ENCODE measurements at places on chromosomes 16 and 17.

GRCh38 chr17:8162233-8162996, at the start of gene VAMP2:
Gene VAMP2 (minus strand): TSS chr17:8162948. CDS start chr17:8162879, 69 bp downstream.
- DNase-seq = peak; percentile 66
- peak within 1 kb of the TSS; percentile 52 for H3K27ac ChIP-seq
- H3K4me1 ChIP-seq = peaks cover 31% of the 10 kb centered on the region
- peaks cover 24% of the 10 kb centered on the region for H3K36me3 ChIP-seq
- no peaks in the 10 kb centered on the region for H3K27me3 ChIP-seq

DNA sequence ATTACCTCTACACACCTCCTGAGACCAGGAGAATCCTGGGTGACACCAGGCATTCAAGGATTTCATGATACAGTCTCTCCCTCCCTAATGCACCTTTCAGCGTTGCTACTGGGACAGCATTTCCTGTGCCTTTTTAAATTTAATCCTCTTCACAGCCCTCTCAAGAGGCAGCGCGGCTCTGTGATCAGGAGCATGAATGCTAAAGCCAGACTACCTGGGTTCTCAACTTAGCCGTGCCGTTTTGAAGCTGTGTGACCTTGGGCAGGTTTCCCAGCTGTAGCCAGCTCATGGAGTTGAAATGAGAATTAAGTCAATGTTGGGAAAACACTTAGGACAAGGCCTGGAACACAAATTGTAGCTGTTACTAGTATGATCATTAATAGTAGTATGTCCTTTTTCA, 191.8 kb downstream of the XYLT1 start:
- no peak overlapping the region for H3K27ac ChIP-seq
- peaks cover 8% of the 10 kb centered on the region for H3K27me3 ChIP-seq
- H3K4me3 ChIP-seq = no peak overlapping the region
- no peak for DNase-seq
- no peaks in the 10 kb centered on the region for H3K4me1 ChIP-seq

DNA sequence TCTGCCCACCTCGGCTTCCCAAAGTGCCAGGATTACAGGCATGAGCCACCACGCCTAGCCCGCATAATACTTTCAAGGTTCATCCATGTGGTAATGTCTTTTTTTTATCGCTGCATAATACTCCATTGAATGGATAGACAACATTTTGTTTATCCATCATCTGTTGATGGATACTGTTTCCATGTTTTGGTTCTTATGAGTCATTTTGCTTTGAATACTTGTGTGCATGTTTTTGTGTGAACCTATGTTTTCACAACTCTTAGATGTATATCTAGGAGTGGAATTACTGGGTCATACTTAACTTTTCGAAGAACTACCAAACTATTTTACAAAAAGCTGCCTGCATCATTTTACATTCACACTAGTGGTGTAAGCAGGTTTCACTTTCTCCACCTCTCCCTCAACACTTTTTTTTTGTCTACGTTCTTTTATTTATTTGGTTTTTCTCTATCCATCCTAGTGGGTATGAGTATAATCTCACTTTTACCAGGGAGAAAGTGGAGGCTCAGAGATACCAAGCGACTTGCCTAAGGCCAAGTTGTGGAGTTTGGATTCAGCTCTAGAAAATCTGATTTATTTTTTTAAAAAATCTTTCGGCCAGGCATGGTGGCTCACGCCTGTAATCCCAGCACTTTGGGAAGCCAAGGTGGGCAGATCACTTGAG, 151.2 kb downstream of the CMIP start:
- no peak overlapping the region for H3K4me3 ChIP-seq
- H3K36me3 ChIP-seq = peaks cover 7% of the 10 kb centered on the region
- peak; percentile 87 for DNase-seq
- H3K4me1 ChIP-seq = peaks cover 13% of the 10 kb centered on the region
- no peaks in the 10 kb centered on the region for H3K27me3 ChIP-seq

- no peak overlapping the region for H3K4me3 ChIP-seq
Measured at GRCh38 chr16:69033151-69033949, 72.1 kb upstream of the HAS3 start.

DNA sequence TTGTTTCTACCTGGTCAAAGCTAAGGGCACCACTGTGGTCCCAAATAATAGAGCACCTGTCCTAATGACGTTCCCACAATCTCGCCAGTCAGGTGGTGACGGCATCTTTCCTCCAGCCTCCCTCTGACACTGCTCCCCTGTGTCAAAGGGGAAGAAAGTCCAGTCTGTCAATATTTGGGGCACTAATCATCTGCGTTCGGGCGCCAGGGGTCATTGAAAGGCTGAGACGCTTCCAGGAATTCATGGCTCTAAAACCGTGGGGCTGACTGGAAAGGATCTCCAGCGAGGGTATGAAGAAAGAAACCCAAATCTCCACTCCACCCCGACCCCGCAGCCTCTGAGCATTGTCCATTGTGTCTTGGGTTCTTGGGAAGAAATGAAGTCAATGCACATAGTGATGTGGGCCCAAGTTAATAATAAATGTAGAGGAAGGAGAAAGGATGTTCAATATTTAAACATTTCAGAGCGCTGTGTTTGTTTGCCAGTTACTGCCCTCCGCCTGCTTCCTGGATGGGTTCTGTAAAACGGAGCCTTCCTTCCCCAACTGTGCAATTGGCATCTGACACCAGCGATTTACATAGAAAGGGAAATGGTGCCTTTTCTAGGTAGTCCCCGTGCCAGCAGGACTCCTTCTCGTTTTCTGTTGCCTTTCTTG, 103.2 kb downstream of the SOCS1 start:
- no peak overlapping the region for H3K4me3 ChIP-seq
- peaks cover 7% of the 10 kb centered on the region for H3K4me1 ChIP-seq
- no peaks in the 10 kb centered on the region for H3K27me3 ChIP-seq
- peaks cover 18% of the 10 kb centered on the region for H3K36me3 ChIP-seq
- DNase-seq = no peak
- no peak overlapping the region for H3K27ac ChIP-seq

DNA sequence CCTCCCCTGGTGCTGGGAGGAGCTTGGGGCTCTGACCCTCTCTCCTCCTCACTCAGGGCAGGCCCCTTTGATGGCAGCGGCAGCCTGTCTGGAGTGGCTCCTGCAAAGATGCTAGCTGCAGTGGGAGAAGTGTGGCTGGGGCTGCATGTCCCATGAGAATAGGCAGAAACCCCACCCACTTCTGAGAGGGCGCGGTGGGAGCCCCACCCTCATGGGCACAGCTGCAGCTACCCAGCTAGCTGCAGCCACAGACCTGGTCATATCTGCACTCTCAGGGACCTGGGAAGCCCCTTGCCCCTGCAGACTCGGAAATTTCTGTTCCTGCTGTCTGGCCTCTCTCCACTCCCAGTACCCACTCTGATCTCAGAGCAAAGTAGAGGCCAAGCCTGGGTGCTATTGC, 72.2 kb upstream of the BRD7 start:
- H3K27ac ChIP-seq = no peak overlapping the region
- H3K4me1 ChIP-seq = peaks cover 1% of the 10 kb centered on the region
- peaks cover 2% of the 10 kb centered on the region for H3K27me3 ChIP-seq
- H3K4me3 ChIP-seq = no peak overlapping the region
- H3K36me3 ChIP-seq = no peaks in the 10 kb centered on the region
- DNase-seq = no peak

GRCh38 chr17:81621494-81622130, 15.3 kb downstream of the NPLOC4 start:
- H3K4me1 ChIP-seq = no peaks in the 10 kb centered on the region
- no peaks in the 10 kb centered on the region for H3K27me3 ChIP-seq
- no peak overlapping the region for H3K4me3 ChIP-seq
- no peak overlapping the region for H3K27ac ChIP-seq
- no peak for DNase-seq
- H3K36me3 ChIP-seq = peaks cover 74% of the 10 kb centered on the region

- H3K4me1 ChIP-seq = peaks cover 15% of the 10 kb centered on the region
- peaks cover 77% of the 10 kb centered on the region for H3K36me3 ChIP-seq
Measured at GRCh38 chr17:1095090-1095852, 84.5 kb downstream of the ABR start.

DNA sequence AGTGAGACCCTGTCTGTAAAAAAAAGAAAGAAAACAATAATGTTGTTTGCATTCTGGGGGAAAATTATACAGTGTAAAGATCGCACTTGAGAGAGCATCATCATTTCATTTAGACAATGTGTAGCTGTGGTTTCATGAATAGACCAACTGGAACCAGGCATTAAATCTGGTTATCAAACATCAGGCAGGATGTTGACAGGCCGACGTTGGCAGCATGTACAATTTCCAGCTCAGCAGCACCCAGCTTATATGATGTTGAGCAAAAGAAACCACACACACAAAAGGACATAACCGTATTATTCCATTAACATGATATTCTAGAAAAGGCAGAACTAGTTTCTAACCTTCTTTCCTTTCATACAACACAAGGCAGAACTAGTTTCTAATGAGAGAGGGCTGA, 5.8 kb downstream of the MARVELD3 start:
- no peak overlapping the region for H3K4me3 ChIP-seq
- H3K4me1 ChIP-seq = peaks cover 11% of the 10 kb centered on the region
- H3K36me3 ChIP-seq = peaks cover 3% of the 10 kb centered on the region
- peaks cover 14% of the 10 kb centered on the region for H3K27me3 ChIP-seq

DNA sequence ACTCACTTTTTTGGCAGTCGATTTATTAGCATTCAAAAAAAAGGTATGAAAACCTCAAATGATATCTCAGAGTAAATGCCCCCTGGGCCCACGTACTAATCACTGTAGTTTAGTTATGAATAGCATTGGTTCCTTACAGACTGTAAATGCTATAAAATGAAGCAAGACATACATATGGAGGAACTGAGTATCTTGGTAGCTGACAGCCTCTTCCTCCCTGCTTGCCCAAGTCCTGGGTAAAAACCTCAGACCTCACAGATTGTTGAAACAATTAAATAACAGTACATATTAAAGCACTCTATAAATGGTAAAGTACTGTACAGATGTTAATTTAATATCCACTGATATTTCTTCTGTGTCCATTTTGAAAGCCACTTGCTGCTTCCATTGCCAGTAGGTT, 33.2 kb upstream of the ABCC11 start:
- no peaks in the 10 kb centered on the region for H3K4me1 ChIP-seq
- H3K36me3 ChIP-seq = no peaks in the 10 kb centered on the region
- H3K27me3 ChIP-seq = no peaks in the 10 kb centered on the region

DNA sequence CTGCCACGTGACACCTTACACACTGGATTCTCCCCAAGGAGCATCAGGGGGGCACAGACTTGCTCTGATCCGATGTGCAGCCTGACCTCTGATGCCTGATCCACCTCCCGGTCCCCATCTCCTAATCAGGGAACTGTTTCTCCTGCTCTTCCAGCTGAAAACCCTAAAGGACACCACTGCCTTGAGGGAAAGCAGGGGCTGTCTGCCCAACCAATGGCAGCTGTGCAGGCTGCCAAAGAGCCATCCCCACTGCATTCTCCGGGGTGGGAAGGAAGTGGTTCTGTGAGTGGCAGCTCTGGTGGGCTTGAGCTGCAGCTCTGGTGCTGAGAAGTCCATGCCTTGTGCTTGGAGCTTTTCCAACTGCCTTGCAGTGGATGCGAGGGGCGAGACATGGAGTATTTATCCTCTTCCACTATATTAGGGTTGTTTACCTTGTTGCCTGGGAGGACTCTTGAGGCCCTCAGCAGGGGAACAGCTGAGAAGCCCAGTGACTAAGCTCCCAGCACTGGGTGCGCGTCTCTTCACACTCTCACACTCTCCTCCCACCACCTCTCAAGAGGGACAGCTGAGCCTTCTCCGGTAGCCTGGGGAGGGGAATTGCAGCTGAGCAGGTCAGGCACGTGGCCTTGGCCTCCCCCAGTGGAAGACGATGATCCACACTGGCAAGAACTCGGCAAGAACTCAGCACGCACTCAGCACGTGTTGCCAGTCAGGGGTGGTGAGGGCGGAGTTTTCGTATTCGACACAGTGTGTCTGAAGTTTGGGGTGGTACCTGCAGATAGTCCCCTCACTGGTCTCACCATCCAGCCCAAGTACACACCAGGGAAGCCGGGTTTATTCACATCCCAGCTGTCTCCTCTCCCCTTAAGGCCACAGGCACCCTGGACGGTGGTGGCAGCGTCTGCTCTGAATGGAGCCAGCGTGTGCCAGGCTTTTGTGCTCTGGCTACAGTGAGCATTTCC, 21.1 kb upstream of the SPATA32 start:
- H3K27me3 ChIP-seq = no peaks in the 10 kb centered on the region
- peaks cover 74% of the 10 kb centered on the region for H3K36me3 ChIP-seq
- no peak overlapping the region for H3K4me3 ChIP-seq

- no peak overlapping the region for H3K27ac ChIP-seq
- H3K4me3 ChIP-seq = no peak overlapping the region
- peak; percentile 51 for DNase-seq
- no peaks in the 10 kb centered on the region for H3K36me3 ChIP-seq
- peaks cover 44% of the 10 kb centered on the region for H3K4me1 ChIP-seq
Measured at GRCh38 chr17:79024901-79025737, 1.1 kb downstream of the C1QTNF1 start.

GRCh38 chr17:50949128-50949988, 83.2 kb upstream of the TOB1 start:
- H3K27ac ChIP-seq = peak overlapping the region; percentile 79
- H3K4me1 ChIP-seq = peaks cover 63% of the 10 kb centered on the region
- DNase-seq = no peak
- H3K36me3 ChIP-seq = no peaks in the 10 kb centered on the region
- no peak overlapping the region for H3K4me3 ChIP-seq

- no peak for DNase-seq
- no peak overlapping the region for H3K4me3 ChIP-seq
- no peaks in the 10 kb centered on the region for H3K36me3 ChIP-seq
- H3K4me1 ChIP-seq = peaks cover 14% of the 10 kb centered on the region
- H3K27ac ChIP-seq = no peak overlapping the region
Measured at GRCh38 chr16:49019831-49020230, 261.8 kb downstream of the CBLN1 start.

- H3K36me3 ChIP-seq = no peaks in the 10 kb centered on the region
- H3K4me1 ChIP-seq = peaks cover 3% of the 10 kb centered on the region
- peaks cover 70% of the 10 kb centered on the region for H3K27me3 ChIP-seq
- H3K4me3 ChIP-seq = no peak overlapping the region
- no peak overlapping the region for H3K27ac ChIP-seq
Measured at GRCh38 chr16:57502048-57502775, 15.9 kb upstream of the DOK4 start.

DNA sequence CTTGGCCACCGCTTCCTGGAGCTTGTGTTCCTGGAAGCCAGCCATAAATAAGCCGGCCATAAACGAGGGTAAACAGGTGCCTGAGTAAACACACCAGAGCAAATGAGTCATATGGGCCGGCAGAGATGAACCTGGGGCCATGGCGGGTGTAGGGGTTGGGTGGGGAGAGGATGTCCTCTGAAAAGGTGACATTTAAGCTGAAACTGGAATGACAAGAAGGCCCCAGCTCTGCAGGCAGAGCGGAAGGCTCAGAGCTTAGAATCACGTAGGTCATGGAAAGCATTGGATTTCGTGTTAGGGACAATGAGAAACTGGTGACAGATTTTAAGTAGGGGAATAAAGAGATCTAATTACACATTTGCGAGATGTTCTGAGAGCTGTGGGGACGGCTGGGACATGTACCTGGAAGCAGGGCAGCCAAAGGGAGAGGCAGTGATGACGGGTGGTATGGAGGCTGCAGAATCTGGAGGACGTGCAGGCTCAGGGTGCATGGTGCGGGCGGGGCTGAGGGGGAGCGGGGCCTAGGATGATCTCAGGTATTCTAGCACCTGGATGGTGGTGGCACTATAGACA, 8.1 kb upstream of the DNASE1 start:
- no peak overlapping the region for H3K27ac ChIP-seq
- no peaks in the 10 kb centered on the region for H3K27me3 ChIP-seq
- no peak overlapping the region for H3K4me3 ChIP-seq
- H3K36me3 ChIP-seq = peaks cover 9% of the 10 kb centered on the region
- peaks cover 27% of the 10 kb centered on the region for H3K4me1 ChIP-seq
- peak; percentile 20 for DNase-seq

- H3K27ac ChIP-seq = peak overlapping the region; percentile 74
- peaks cover 22% of the 10 kb centered on the region for H3K4me1 ChIP-seq
- H3K4me3 ChIP-seq = no peak overlapping the region
Measured at GRCh38 chr17:8696906-8697305, 47.7 kb downstream of the CCDC42 start.

- peak; percentile 15 for DNase-seq
- H3K4me3 ChIP-seq = peak overlapping the region; percentile 95
- H3K27ac ChIP-seq = peak overlapping the region; percentile 52
Measured at GRCh38 chr17:8162997-8163977, 539 bp upstream of the VAMP2 start.
